Myocyte (in vitro differentiated cells): ENCODE measurements at places on chromosomes 6 and 20.

GRCh38 chr20:13397300-13397724 lies 176.2 kb downstream of the ISM1 start:
- no peak for DNase-seq

- DNase-seq: no peak
Observed at GRCh38 chr6:7730001-7730783, 4.3 kb downstream of the BMP6 start.

GRCh38 chr20:44780226-44780625 lies 30.1 kb downstream of the RIMS4 start:
- DNase-seq: peak; percentile 71

- no peak for DNase-seq
Observed at GRCh38 chr6:152428126-152428525, 209.0 kb downstream of the SYNE1 start.

- no peak for DNase-seq
Observed at GRCh38 chr6:28137505-28137981, 4.1 kb upstream of the ZKSCAN8 start.

DNA sequence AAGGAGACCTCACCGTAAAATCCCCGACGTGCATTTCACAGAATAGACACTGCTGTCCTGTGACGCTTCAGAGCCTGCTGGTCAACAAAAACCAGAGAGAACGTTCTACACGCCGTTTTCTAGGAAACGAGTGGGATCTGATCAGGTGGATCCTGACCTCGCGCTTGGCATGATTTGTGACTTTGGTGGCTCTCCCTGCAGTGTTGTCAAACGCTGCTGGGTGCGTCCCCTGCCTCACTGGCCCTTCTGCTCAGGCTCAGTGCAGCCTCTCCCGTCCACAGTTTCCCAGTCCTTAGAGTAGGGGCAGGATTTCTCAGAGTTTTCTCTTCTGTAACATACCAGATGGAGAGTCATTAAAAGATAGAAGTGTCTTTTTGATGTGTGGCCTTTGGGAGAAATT lies 27.6 kb upstream of the IRF4 start:
- DNase-seq: no peak

DNA sequence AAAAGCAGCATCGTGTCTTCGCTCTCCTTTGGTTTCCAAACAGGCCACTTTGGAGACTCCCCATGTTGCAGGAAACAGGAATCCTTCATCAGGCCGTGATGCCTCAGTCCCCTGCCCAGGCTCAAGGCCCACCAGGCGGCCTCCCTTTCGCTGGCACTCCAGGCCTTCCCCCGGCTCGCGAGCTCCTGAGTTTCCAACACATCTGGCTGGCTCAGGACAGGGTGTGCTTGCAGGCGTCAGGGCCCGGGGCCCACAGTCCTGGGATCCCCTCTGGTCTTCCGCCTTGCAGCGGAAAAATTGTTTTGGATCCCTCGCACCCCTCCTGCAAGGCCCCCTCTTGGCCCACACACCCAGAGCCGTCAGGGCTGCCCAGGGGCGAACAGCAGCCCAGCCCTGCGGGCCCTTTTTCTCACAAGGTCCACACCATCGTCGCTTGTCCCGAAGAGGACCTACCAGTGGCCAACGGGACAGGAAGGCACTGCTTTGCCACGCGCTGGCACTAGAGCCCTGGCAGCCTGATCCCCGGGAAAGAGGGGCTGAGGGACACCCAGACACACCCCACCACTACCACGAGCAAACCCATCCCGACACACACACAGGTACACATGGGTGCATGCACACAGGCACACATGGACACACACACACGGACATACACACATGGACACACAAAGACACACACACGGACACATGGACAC lies 1930.9 kb upstream of the DEFB115 start:
- no peak for DNase-seq

GRCh38 chr6:133040803-133041419 lies 200.2 kb upstream of the EYA4 start:
- DNase-seq: no peak

- no peak for DNase-seq
Observed at GRCh38 chr6:36798852-36799251, 40.4 kb downstream of the CPNE5 start.

DNA sequence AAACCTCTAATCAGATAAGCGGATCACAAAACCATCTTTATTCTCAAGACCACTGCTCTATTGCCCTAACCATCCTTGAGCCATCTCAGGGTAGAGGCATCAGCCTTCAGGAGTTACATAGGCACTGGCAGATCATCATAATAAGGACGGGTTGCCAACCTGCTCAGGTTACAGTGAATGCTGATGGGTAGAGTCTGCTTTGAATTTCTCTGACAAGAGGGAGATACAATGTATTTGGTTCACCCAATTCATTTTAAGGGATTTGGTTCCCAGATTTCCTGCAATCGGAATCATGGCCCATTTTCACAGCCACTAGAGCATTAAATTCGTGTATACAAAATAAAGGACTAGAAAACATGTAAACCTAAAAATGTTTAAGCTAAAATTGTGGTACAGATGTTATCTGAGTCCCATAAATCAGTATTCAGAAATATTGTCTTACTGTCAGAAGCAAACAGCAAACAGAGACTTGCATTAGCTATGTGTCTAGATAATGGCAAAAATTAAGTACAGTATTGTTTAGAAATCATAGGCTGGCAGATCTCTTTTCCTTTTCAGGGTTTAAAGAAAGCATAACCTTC lies 41.9 kb upstream of the TMEM170B start:
- DNase-seq: no peak
